Osteoblast (primary cell): ENCODE measurements at places on chromosomes 1 and 21.

- DNase-seq = no peak
Measured at GRCh38 chr1:17883662-17884395, 128.7 kb downstream of the ACTL8 start.

DNA sequence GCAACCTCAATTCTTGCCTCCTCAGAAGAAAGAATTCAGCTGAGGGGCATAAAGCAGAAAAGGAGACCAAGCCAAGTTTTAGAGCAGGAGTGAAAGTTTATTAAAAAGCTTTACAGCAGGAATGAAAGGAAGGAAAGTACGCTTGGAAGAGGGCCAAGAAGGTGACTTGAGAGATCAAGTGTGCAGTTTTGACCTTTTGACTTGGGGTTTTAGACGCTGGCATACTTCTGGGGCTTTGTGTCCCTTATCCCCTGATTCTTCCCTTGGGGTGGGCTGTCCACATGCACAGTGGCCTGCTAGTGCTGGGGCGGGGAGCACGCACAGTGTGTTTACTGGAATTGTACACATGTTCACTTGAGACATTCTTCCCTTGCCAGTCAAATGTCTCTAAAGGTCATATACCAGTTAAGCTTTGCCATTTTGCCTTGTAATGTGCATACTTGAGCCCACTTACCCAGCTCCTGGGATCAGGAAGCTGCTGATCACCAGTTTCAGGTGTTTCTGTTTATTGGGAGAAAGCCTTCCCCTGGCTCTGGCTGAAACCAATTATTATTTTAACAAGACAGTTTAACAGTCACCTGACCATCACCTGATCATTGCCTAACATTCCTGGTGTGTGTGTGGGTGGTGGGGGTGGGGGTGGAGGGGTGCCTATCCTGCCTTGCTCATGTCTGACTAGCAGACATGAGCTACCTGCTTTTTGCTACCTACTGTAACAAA lies 36.2 kb downstream of the UTP25 start:
- no peak for DNase-seq

DNA sequence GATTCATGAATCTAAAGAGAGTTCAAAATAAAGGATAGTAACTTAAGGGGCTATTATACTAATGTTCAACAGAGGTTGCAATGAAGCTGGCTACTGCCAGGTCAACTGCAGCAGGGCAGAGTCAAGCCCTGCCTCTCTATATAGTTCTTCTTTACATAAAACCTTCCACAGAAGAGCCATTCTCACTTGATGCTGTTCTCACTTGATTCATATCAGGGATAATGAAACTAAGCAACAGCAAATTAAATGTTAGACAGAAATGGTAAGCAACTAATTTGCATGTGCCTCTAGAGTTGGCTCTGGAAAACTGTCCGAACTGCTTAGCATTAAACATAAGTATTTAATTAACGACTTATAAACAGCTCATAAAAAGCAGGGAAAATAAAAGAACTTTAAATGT lies 17.4 kb downstream of the CCSAP start:
- no peak for DNase-seq

GRCh38 chr1:8763888-8764287 lies 53.6 kb downstream of the RERE start:
- no peak for DNase-seq

- peak; percentile 61 for DNase-seq
Measured at GRCh38 chr21:39232861-39233291, 49.6 kb upstream of the PSMG1 start.

DNA sequence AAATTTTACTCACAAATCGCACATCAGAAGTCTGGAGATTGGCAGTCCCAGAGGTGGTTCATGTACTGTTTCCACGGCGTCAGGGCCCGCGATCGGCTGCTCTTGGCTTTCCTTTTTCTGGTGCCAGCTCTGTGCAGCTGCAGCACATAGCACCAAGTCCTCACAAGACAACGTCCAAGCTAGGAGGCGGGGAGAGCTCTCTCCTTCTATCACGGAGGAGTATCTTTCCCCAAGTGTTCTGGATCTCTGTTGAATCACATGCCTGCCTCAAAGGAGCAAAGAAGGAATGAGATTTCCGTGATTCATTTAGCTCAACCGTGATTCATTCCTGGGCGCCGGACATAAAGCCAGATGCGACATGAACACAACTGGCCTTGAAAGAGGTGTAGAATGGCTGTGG lies 25.5 kb downstream of the MT1HL1 start:
- no peak for DNase-seq

DNA sequence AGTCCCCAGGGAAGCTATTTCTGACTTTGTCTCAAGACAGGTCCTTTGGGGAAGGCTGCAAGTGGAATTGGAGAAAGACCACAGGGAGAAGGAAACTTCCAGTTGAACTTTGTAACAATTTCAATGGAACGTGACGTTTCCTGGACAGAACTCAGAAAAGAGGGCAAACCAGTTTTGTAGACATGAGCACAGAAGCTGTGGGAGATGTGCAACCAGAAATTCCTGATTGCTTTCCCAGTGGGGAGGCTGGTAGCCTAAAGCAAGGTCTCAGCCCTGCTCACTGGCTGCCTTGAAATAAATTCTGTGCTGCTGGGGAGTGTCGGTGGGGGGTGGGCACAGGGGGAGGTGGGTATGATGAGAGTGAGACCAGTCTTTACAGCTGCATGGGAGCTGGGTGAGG lies 1206.7 kb upstream of the ADGRL2 start:
- DNase-seq = no peak

DNA sequence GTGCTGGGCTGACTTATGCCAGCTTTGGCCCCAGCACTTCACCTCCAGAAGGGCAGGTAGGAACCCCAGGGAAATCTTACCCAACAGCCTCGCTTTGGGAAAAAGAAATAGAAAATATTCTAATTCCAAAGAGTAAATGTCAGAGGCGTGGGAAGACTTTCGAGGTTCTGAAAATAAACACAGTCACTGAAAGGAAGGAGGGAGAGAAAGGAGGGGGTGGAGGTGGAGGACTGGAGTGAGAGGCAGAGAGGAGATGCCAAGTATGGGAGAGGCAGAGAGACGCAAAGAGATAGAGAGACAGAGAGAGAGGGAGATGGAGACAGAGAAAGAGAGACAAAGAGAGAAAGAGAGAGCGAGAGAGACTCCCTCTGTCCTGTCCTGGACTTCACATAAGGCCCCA lies 395.0 kb downstream of the PTPRU start:
- DNase-seq = no peak

DNA sequence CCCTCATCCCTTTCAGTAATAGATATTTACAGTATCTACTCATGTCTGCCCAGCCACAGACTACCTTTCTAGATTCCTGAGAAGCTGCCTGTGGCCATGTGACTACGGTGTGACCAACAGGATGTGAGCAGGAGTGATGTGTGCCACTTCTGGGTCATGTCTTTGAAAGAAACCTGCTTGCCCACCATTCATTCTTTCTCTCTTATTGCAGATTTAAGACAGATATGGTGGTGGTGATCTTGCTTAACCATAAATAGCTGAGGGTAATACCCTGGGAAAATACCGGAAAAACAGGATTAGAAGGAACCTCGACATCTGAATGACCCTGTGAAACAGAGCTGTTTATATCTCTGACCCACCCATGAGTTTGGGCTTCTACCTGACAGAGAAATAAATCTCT lies 41.6 kb upstream of the GUCA2A start:
- no peak for DNase-seq
